ENCODE measurements at places on chromosomes 4 and X. TPM values are rescaled to one million over a fixed set of nuclear protein-coding genes. Genes with fewer than 3 reads are reported as not detected.

DNA sequence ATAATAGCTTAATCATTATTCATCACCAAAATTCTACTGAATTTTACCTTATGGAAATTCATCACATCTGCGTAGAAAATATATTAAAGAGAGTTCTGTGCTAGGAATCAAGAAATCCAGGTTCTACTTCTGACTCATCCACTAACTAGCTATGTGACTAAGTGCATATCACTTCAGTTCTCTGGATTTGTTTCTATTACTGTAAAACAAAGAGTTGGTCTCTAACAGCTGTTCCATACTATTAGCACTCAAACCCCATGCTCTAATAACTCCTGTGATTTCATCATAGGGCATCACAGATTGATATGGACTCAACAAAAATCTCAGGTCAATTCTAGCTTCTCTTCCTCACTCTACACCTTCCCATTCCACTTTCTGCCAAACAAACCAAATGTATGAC, 572.0 kb downstream of the INPP4B start:
- DNase-seq: peak; percentile 70

DNA sequence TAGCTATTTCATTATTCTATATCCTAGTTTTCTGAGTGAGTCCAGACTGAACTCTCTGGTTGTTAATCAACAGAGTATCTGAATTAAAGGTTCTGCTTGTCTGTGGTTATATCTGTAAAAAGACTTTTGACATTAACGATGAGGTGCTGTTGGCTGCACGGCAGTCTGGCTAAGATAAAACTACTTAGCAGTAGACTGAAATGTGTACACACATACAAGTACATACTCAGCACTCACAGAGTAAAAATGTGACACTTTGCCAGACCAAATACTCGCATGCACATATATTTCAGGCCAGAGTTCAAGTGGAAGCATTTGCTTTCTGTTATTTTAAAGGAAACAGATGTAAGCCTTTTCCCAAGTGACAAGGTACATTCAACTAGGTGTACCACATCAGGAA, 80.5 kb downstream of the PRDM5 start:
- peak; percentile 54 for DNase-seq

- no peak for DNase-seq
Measured at GRCh38 chr4:2886161-2886560, 42.5 kb downstream of the ADD1 start.

DNA sequence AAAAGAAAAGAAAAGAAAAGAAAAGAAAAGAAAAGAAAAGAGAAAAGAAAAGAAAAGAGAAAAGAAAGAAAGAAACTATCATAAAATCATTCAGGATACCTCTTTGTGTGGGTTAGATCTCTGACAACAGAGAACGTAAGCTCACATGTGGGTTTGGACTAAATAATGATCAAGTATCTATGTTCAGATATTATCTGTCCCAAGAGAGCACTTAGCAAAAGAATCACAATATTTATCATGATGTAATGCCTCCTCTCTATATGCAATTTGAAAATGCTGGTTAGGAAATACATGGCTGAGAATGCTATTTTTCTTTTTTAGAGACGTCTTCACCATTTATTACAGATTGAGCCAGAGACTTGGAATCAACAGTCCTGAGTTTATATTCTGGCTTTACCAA, 191.3 kb downstream of the KCNIP4 start:
- DNase-seq: no peak

DNA sequence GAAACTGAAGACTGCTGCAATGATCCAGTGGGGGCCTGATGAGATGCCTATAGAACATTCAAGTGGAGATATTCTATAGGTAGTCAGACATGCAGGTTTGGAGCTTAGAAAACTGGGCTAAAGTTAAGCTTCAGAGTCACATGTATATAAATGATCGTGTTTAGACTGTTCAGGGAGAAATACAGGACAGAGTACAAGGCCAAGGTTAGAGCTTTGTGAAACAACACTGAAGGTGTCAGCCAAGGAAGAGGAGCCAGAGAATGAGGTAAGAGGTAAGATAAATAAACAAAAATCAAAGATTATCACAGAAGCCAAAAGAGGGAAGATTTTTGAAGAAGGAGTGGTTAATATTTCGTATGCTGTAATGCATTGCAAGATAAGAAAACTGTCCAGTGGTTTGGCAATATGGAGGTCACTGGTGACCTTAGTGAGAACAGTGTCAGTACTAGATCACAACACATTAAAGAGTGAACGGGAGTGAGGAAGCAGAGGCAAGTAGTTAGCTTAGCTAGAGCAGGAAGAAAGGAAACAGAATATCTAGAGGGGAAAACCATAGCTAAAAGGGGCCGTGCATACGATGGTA, 58.0 kb upstream of the KLHL13 start:
- DNase-seq: no peak

DNA sequence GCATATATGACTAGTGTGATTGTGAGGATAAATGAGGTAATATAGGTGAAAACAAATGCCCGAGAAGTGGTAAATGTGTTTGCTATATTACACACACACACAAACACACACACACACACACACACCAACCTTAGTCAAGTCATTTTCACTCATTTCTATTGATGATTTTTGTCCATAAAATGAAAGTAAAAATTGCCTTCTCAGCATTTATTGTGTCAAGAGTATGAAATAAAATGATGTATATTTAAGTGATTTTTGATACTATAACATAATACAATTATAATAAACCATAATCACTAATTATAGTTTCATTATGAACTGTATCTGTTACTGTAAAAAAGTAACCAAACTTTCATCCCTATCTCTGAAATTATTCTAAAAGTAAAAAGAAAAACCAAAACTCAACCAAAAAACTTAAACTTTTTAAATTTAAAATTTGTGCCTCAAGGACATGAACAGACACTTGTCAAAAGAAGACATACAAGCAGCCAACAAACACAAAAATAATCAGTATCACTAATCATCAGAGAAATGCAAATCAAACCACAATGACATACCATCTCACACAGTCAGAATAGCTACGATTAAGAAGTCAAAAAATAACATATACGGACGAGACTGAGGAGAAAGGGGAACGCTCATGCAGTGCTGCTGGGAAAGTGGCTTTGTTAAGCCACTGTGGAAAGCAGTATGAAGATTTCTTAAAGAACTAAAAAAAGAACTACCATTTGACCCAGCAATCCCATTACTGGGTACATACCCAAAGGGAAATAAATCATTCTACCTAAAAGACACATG, 601.0 kb downstream of the TMA16 start:
- no peak for DNase-seq

- DNase-seq: no peak
Measured at GRCh38 chrX:148933881-148934280, 433.5 kb downstream of the AFF2 start.

DNA sequence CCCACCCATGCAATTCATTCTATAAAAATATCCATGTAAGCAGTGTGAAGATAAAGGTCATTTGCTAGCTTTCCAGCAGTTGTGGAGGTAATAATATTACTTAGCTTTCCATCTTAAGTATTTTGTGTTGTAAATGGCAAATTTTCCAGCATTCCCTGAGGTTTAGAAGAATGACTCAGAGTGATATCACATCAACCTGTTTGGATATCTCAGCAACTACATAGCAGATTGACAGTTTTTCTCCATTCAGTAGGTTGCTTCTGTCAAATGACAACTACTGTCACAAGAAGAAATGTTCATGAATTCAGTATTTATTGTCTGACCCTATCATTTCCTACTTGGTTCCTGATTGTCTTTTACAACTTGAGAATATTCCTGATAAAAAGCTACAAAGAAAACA, 434.9 kb upstream of the GALNTL6 start:
- DNase-seq: no peak

GRCh38 chr4:150699599-150699998, 117.6 kb downstream of the MAB21L2 start:
- DNase-seq: peak; percentile 2

- DNase-seq: peak; percentile 72
Measured at GRCh38 chr4:26022346-26023202, 108.6 kb downstream of the SMIM20 start.

GRCh38 chrX:9786798-9787635, 788 bp downstream of the SHROOM2 start:
- no peak for DNase-seq

TDO2 gene
- total RNA-seq: not detected

CENPVL2 gene
- total RNA-seq: not detected
